ENCODE measurements at places on chromosomes 4 and X.

GRCh38 chr4:138492176-138492575, 250.0 kb upstream of the SLC7A11 start:
- DNase-seq = no peak

GRCh38 chrX:33589316-33589715, 378.0 kb upstream of the DMD start:
- DNase-seq = no peak

DNA sequence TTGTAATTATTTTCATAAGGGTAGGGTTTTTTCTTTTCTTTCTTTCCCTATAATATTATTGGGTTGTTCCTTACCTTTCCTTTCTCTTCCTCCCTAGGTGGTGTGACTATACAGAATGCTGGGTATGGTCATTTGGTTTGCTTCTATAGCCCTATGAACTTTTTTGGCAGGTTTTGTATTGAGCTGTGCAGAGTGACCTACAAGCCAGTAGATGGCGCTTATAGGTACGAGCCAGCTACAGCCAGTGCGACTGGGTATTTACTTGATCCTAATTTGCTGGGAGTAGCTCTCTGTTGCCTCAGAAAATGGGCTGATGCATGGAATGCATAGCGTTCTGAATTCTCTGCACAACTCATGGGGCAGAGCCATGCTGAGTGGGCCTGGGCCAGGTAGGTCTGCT, 423.3 kb downstream of the MAGEE1 start:
- peak; percentile 3 for DNase-seq

- no peak for DNase-seq
These were observed 46.6 kb downstream of the AFM start for GRCh38 chr4:73528171-73528570.

GRCh38 chr4:23171976-23172375, 479.2 kb downstream of the GBA3 start:
- DNase-seq = no peak

DNA sequence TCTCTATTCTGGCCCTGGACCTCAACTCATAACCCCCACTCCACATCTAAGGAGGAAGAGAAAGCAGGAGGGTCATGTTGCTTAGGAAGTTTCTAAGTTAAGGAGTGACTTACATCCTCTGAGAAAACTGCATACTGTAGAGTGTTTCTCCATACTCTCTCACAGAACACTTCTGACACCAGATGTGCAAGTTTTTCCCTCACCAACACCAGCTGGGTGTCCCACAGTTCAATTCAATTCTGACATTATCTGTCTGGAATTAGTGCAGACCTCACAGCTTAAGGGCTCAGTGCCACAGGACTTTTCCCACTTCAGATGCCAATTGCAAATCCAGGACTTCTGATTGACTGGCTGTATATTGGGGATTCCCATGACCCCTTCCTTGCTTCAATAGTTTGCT, 89.0 kb upstream of the SFRP2 start:
- no peak for DNase-seq

- no peak for DNase-seq
These were observed 11.3 kb downstream of the GC start for GRCh38 chr4:71772592-71772991.

GRCh38 chr4:38385093-38386004, 278.6 kb upstream of the KLF3 start:
- peak; percentile 32 for DNase-seq

DNA sequence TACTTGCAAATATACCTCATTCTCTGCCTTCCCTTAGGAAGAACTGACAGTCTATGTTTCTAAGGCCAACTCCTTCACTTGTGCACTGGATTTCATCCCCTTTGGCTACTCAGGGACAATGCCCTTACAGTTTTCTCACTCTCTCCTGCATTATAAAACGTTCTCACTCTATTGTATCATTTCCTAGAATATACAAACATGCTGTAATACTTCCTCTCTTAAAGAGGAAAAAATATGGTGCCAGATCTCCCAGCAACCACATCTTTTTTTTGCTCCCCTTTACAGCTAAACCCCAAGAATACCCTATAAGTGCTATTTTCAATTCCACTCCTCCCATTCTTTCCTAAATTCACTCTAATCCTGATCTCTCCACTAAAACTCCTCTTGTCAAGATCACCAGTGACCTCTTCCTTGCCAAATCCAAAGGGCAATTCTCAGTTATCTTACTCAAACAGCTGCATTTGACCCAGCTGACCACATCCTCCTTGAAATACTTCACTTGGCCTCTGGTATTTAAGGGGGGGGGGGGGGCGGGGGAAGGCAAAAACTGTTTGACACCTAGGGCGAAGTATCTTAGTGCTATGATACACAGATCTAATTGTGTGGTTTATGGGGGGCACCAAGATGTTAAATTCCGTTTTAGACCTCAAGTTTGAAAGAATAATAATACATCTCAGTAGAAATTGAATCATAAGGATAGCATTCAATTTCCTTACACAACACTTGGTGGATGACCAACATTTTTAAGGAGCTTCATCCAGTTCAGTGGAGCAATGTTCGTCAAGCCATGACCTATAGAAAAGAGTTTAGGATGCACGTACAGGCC, 1.6 kb downstream of the RCHY1 start:
- DNase-seq = peak; percentile 70
